ENCODE measurements at places on chromosomes 12 and 14.

- no peak for DNase-seq
These were observed 114.2 kb downstream of the PDE3A start for GRCh38 chr12:20482491-20483054.

GRCh38 chr12:46446645-46447044 is 74.1 kb upstream of the SLC38A2 start:
- DNase-seq = no peak

GRCh38 chr14:85852906-85853305 is 323.0 kb downstream of the FLRT2 start:
- no peak for DNase-seq

DNA sequence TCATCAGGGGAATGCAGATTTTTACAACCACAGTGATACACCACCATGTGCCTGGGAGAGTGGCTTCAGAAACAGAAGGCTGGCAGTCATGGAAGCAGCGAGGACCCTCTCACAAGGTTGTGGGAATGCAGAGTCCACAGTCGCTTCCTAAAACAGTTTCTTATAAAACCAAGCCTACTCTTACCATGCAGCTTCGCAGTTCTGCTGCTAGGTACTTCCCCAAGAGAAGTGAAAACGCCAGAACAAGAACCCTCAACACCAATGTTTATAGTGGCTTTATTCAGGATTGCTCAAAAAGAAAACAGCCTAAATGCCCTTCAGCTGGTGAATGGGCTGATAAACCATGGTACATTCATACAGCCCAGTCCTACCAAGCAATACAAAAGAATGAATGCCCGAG is 87.2 kb downstream of the DDX51 start:
- DNase-seq = no peak

DNA sequence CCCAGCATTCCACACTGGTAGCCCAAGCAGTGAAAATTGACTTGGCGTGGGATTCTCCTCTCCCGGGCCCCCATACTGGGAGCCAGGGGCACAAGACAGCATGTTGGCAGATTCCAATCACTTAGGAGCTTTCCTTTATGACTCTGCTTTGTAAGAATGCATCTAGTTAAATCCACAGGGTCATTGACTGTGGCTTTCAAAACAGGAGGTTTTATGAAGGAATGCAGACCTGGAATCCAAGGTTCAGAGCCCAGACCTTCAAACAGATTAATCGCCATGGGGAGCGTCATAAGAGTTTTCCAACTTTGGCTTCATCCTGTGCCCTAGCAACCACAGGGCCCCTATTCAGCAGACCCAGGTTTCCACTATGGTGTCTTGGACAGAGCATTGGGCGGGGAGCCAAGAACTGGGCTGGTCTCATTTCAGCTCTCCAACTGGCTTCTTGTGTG is 76.4 kb upstream of the RMST start:
- DNase-seq = no peak

- no peak for DNase-seq
These were observed 234.8 kb upstream of the TMPO start for GRCh38 chr12:98280621-98281020.

DNA sequence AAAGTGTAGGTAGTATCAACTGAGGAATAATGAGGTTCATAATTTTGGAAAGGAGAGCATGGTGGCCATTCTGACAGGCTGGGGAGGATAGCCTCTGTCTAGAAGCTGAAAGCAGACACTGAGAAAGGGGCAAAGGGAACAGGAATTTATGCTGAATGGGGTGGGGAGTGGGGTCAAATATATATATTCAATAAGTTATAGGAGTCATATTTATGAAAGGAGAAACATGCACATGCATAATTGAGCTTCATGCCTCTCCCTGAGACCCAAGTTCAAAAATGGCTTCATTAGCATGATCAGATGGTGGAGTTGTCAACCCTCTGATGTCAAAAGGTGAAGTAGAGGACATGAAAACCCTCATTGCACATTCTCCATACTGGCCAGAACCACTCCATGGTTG is 33.9 kb upstream of the ARID2 start:
- DNase-seq = no peak

DNA sequence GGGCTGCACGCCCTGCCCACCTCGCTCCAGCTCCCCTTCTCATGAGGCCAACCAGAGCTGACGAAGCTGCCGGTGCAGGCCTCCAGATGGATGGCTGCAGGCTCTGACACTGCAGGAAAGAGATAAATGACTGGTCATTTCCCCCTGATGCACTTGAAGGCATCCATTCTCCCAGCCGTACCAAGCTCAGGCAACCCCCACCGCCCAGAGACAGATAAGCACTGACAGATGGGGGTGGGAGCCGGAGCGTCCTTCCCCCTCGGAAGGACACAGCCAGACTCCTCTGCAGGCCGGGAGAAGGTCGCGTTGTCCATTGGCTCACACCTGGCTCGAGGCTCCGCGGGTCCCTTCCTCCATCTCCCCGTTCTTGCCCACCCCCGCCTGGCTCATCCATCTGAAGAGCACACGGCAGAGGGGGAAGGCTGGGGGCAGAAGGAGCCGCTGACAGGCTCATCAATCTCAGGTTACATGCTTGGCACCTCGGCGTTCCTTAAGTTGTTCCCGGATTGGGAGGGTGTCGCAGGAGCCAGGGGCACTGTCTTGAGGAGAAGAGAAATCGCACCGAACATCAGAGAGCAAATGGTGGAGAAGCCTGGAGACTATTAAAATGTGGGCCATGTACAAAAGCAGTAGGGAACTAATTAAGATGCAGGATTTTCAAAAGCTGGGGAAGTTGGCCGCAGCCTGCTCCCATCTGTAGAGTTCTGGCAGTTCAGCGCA is 151.6 kb downstream of the DPF3 start:
- DNase-seq = peak; percentile 28

GRCh38 chr12:57888409-57889157 is 42.1 kb upstream of the CTDSP2 start:
- no peak for DNase-seq

GRCh38 chr14:91228112-91229004 is 16.1 kb downstream of the GPR68 start:
- DNase-seq = no peak

- DNase-seq = peak; percentile 48
These were observed 8.1 kb downstream of the PTPN6 start for GRCh38 chr12:6959058-6959804.

- peak; percentile 96 for DNase-seq
These were observed 65.4 kb downstream of the C14orf132 start for GRCh38 chr14:96104469-96105057.

DNA sequence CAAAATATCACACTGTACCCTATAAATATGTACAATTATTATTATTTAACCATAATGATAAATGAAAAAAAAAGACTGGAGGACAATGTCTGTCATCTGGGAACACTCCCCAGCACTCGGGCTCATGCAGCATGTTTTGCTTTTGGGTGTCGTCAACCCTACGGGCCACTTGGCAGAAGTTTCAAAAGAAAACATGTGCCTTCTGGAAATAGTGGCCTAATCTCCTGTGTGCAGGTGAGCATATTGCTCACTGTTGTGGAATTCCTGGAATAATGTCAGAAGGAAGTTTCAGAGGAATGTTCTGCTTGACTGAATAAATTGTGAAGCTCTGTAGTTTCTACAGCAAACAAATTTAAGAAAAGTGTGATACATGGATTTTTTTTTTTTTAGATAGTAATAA is 298.3 kb downstream of the SSPN start:
- DNase-seq = no peak

DNA sequence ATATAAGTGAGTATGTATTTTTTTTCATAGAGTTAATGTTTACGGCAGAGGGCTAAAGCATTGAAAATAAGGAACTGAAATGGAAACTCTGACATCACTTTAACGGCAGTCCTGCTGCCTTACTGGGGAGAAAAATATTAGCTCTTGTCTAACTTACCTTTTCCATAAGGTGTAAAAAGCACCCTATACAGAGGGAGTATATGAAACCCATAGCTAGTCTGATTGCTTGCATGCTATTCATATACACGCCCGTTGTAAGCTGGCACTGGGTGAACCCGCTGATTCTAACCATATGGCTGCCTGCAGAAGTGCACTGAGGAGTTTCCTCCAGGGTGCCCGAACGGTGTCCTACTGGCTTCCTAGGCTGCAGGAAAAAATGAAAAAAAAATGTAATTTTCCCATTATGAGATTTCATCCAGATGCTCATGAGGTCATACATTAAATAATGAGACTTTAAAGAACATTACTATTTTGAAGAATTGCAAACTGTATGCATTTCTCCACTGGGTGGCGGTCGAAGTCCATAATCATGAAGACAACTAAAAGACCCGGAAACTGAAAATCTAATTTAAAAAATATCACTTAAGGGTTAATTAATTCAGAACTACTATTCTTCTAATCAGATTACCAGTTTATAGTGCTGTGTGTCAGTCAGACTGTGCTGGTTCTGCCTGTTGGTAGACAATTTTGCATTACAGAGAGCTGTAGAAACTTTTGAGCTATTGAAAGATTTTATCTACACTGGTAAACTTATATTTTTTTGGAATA is 144.7 kb downstream of the ALX1 start:
- DNase-seq = no peak

GRCh38 chr12:90024262-90024661 is 315.6 kb upstream of the ATP2B1 start:
- no peak for DNase-seq

- DNase-seq = no peak
These were observed 3.7 kb downstream of the ANG start for GRCh38 chr14:20692116-20692751.

DNA sequence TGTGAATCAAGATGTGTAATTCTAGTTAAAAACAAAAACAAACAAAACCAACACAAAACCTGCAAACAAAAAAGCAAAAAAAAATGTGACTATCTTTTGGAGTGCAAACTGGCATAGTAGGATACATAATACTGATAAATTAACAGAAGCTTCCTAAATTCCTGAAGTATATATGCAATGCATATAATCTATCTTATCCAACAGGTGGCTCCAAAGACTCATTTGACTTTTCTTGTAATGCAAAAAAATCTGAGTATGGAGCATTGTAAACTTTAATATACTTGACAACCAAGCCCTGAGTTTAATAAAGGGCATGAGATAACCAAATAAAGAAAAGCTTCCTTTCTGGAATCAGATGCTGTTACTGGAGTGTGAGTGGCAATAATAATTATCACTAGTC is 1003.6 kb downstream of the FSCB start:
- DNase-seq = no peak

DNA sequence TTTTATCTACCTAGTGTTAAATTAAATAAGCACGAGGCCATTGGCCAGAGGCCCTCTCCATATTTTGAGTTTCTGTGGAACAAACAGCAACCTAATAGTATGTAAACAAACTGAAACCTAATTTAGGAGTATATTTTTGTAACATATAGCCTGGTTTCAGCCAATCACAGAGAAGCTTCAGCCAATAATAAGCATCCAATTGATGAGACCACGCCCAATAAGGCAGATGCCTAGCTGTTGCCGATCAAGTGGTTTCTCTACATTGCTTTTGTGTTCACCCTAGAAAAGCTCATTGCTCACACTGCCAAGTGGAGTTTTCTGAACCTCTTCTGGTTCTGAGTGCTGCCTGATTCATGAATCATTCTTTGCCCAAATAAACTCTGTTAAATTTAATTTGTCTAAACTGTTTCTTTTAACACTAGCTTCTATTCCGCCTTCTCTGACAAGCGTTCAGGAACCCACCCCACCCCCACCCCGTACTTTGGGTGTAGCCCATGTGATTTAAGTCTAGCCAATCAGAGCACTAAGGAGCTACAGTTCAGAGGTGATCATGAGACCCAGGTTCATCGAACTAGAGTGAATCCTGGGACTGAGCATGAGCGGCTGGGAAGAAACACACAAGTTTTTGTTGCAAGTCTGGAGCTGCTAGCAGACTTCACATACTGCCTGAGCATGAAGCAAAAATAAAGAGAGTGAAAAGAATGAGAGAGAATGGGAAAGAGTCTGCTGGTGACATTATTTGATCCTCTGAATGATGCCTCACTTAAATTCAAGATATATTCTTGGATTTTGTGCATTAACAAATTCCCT is 21.5 kb upstream of the LTA4H start:
- no peak for DNase-seq

- DNase-seq = no peak
These were observed 3.7 kb downstream of the ZBTB1 start for GRCh38 chr14:64508215-64508776.

- DNase-seq = no peak
These were observed 407.3 kb downstream of the AEBP2 start for GRCh38 chr12:19846574-19846973.

DNA sequence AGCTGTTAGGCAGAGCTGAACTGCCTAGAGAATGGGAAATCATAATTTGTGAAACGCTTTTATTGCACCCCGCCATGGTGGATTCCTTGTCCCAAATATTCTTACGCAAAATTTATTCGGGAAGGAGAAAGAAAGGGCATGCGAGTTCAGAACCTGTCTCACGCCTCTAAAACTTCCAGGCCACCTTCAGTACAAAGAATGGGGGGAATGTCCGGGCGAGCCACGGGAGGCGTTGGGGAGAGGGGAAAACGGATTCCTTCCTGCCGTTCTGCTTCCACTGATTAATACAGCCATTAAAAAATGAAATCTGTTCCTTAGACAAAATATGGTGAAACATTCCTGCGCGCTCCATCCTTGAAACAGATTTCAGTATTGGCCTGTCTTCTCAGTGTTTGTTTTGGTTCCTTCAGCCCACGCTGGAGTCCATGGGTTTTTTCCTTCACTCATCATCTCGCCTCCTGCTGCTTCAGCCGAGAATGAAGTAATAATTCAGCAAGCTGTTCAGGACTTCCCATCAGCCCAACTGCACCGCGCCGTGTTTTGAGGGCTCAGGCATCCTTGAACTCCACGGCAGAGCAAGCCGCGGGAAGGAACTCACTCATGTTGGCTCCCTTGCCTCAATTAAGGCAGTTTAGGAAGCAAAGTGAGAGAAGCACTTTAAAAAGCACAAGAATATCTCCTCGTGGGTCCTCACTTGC is 47.7 kb upstream of the CDKN3 start:
- no peak for DNase-seq

Measured in left lobe of liver (tissue), 2 donors.